Activated CD8-positive, alpha-beta memory T cell treated with anti-CD3 and anti-CD28 coated beads for 1 hour (primary cell): ENCODE measurements at places on chromosomes 5 and 9.

DNA sequence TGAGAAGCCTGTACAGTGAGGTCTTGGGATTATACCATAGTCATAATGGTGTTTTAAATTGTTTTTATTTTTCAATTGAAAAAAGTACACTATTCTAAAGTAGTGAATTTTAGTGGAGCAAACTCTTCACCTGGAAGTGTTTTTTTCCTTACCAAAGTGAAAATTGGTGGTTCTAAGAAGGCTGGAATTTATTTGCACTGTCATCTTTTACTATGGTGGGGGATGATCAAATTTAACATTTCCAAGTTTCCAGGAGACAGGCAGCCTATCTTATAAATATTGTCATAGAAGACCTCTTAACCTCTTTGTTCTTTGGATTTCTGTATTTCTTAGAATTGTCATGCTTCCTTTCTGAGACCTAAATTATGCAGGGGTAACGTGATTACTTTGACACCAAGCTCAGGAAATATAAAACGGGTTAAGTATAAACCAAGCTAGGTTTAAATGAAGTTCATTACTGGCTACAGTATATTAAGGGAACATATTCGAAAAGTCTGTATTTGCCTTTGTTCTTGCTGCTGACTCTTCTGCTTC, 20.2 kb downstream of the NDFIP1 start:
- DNase-seq: no peak

GRCh38 chr9:108688676-108689075, 167.1 kb downstream of the ACTL7B start:
- DNase-seq: no peak

DNA sequence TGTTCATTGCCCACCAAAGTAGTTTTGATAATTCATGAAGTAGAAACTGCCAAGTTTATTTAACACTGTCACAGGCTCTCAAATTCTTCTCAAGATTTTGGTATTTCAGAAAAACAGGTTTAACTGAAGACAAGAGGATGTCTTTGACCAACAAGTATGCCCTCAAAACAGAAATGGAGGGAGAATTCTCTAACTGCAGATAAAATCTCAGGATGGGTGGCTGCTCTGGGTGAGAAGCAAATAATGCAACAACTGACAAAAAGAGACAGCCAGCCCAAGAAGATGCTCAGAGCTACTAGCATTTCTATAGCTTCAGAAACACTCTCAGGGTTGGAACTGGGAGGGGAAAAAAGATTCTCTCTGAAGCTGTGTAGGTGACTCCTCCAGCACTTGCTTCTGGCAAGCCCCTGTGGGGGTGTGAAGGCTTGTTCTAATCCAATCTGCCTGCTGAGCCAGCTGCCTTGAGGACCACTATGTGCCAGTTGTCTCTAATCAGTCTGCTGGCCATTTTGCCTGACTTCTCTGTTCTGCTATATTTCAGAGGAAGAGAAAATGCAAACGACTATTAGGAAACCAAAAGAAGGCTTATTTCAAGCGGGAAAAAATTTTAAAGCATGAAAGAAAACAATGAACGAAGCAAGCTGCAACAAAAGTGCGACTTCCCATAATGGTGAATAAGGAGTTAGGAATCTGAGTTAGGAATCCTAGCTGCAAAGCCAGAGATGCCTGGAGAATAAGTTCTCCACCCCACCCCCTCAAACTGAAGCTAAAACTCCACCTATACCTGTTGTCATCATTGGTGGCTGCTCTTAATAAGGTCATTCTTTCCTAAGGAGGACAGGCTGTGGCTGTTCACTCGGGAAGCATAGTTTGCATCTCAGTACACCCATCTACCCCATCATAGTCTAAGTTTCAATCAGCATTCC, 147.5 kb downstream of the GNAQ start:
- DNase-seq: no peak

- DNase-seq: no peak
These were observed 53.8 kb downstream of the NIM1K start for GRCh38 chr5:43245724-43246385.

GRCh38 chr9:126411225-126411947, 84.8 kb downstream of the MVB12B start:
- no peak for DNase-seq

- DNase-seq: no peak
These were observed 753 bp downstream of the RPS6 start for GRCh38 chr9:19379283-19379682.

- DNase-seq: no peak
These were observed 46.4 kb downstream of the SARDH start for GRCh38 chr9:133691626-133692363.

GRCh38 chr9:35048511-35048910, 23.9 kb downstream of the VCP start:
- DNase-seq: no peak

- no peak for DNase-seq
These were observed 79.0 kb downstream of the ZNF462 start for GRCh38 chr9:106941916-106942315.
